ENCODE measurements at places on chromosomes 13 and 19. TPM values are rescaled to one million over a fixed set of nuclear protein-coding genes. Genes with fewer than 3 reads are reported as not detected.
A peak's percentile ranks its signal among the peaks of the same experiment; 100 is the strongest.

- no peak for DNase-seq
These were observed 492.7 kb downstream of the GPC5 start for GRCh38 chr13:91891141-91891540.

GRCh38 chr13:46165485-46166223 lies 16.3 kb downstream of the LCP1 start:
- no peak for DNase-seq

Gene FUT1
- 7.4 TPM for polyA plus RNA-seq

- DNase-seq = no peak
These were observed 68.3 kb downstream of the SLC6A16 start for GRCh38 chr19:49256691-49257090.

GRCh38 chr13:35378939-35379338 lies 97.5 kb downstream of the MAB21L1 start:
- no peak for DNase-seq

Gene ZNF544
- 48.8 TPM for polyA plus RNA-seq

Gene DLEU7
- 4.0 TPM for polyA plus RNA-seq

Gene HPN
- 49.9 TPM for polyA plus RNA-seq

DNA sequence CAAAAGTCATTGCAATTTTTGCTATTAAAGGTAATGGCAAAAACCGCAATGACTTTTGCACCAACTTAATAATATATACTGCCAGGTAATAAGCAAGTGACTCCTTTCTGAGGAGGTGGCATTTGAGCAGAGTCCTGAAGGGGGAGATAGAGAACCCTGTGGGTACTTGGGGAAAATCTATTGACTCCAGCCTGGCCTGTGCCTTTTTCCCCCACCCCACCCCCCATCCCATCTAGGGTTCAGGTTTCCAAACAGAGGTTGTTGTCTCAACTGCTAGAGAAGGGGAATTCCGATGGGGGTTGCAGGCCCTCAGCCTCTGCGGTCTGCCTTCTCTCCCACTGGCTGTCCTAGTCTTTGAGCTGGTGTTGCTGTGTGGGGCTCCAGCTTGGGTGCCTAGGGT lies 11.5 kb downstream of the S1PR2 start:
- no peak for DNase-seq

DNA sequence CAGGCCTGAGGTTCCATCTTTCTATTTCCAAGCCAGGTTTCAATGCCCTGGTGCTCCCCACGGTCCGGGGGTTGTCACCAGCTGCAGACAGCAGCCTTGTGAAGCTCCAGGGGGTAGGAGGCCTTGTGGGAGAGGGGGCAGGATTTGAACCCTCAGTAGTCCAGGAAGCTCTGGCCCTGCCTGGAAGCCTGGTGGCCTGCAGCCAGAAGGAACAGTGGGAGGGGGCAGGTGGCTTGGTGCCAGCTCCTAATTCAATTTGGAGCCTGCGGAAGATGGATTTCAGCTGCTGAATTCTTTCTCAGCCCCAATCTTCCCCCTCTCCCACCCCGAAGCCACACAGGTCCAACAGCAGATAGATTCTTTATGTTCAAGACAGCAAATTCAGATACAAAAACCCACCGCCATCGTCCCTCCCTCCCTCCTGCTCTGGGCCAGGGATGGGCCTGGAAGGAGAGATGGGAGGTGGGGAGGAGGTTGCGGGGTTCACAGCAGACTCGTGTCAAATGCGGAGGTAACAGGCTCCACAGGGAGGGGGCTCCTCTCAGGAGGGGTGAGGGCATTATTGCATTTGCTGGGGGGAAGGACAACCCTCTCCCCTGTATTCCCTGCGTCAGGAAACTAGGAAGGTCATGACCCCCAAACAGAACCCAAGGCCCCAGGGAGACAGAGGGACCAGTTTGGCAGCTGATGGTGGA lies 2.4 kb upstream of the PTGER1 start:
- no peak for DNase-seq

Gene S1PR5
- polyA plus RNA-seq = 3.6 TPM

GRCh38 chr19:10086591-10087192 lies 575 bp downstream of the SHFL start:
- peak; percentile 61 for DNase-seq

DNA sequence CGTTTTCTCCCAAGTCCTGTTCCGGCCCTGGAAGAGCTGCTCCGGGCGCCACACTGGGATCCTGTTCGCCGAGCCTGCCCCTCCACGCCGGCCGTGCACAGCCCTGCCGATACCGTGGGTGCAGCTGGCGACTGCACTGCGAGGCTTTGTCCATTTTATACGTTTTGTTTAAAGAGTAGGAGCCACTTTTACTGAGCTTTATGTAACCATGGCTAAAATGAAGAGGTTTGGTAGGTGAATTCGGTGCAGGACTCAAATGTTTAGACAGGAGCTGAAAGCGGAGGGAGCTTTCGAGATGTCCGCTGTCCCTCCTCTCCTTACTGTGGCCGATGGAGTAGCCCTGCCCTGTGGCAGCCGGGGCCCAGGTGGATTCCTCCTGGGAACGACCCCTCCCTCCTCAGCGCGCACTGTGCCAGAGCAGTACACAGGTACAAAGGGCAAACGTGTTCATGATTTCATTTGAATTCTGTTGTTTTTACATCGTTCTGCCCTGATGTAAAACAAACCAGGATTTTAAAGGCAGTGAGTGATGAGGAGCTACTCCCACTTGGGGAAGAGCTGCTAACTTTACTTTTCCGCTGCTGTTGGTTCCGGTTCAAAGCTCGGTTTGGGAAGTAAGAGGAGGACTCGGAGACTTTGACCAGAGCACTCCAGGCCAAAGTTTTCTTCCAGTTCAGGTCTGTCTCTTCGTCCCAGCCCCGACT lies 1.7 kb downstream of the COL4A2 start:
- no peak for DNase-seq

- no peak for DNase-seq
These were observed 17.7 kb downstream of the INTS6 start for GRCh38 chr13:51435002-51435578.

Gene TMEM145
- polyA plus RNA-seq = 2.3 TPM

DNA sequence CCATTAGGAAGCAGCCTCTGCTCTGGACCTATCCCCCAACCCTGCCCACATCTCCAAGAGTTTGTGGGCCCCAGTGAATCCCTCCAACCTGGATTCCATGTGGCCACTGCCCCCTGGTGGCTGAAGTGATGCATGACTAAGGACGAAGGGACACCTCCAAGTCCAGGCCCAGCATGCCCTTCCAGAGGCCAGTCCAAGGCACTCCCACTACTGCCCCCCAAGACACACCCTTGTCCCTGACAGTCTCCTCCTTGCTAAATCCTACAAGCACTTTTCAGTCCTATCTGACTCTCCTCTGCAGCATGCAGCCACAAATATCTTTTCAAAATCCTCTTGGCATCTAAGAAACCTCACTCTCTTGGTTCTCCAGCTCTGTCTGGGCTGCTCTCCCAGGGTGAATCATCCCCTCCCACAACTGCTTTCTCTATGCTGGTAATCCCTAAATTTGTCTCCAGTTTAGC lies 33.0 kb downstream of the DEDD2 start:
- DNase-seq = peak; percentile 97

DNA sequence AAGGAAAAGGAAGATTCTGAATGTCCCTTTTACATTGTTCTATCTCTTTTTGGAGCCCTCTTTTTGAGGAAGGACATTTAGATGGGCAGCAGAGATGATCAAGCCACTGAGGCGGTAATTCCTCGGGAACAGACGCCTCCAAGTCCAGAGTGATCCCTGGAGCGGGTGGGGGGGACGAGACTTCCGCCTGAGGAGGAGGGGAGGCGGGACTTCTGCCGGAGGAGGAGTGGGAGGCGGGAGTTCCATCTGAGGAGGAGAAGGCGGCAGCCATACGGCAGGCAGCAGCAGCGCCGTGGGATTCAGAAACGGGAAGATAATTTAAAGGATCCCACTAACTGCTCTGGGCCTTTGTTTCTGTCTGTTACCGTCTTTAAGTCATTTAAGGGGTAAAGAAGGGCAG lies 37.6 kb upstream of the CD177 start:
- no peak for DNase-seq

Data from H1 (cell line).